ENCODE measurements at places on chromosomes 7 and 10.

- no peak for DNase-seq
Observed at GRCh38 chr7:83248000-83248399, 85.3 kb upstream of the PCLO start.

DNA sequence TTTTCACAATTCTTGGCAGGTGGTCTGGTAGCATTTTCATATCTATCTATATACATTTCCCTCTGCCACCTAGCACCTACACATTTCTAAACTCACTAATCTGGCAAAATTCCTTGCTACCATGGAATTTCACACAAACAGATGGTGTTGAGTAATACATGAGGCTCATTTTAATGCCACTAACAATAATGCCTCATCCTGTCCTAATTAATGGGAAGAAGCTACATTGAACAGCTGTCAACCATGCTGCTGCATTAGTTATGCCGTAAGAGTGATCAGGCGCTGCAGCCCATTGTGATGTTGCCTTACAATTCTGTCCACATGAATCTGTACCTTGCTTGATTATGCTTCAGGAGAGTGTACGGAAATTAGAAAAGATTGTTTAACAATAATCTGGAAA lies 23.2 kb downstream of the COL1A2 start:
- no peak for DNase-seq

DNA sequence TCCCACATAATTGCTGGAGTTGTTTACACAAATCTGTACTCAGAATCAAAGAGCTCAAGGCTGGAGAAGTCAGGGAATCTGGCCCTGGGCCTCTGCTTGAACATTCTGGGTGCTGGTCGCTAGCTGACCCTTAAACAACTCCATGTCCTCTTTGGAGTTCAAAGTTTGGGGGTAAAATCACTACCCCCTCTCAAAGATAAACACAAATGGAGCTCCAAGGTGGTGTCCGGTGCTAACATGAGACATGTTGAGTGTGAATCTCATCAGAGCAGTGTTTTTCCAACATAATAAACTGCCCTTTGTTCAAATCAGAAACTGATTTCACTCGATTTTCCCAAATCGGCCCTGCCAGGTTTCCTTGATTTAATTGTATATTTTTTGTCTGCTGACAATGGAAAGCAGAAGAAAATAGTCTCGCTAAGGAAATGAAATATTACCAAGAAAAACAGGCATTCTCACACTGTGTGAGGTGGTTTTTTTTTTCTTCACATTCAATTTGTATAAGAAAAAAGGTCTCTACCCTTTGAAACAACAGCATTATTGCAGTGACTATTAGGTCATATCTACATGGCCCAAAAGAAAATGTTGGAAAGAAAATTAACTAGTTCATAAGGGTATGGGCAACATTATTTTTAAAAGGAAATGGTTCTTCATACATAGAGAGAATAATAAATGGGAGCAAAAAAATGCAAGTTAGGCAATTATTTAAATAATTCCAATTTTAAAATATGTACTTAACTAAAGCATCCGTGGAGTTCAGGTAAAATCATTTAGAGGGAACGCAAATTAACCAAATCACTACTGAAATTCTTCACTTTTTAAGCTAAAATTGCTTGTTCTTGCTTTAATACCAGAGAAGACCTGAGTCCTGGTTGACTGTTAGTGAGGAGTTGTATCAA lies 56.1 kb upstream of the CAPZA2 start:
- DNase-seq = no peak

DNA sequence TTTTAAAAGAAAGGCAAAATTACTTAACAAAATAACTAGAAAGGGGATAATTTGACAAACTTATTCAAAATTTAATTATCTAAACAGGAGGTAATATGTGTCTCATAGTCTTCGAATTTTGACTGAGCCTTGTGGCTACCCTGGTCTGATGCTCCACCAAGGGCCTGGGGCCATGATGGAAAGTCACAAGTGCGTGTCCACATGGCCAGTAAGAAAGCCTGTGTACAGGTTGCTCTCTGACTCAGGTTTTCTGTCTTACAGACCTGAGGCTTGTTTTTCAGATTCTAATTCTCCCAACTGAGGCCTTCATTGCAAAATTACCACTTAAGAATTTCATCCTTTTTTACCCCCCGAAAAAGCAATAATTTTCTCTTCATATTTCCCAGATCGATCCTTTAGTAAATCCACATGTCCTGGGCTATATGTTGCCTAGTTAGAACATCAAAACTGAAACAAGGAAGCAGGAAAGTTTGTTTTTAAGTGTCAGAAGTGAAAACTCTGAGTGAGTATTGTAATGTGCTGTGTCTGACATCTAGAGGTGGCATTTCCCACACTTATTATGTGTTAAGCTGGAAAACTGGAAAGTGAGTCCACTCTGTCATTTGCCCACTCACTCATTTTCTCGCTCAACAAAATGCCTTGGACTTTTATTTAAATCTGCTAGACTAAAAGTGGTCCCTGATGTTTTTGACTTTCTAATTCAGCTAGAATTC lies 10.0 kb downstream of the CYP3A43 start:
- DNase-seq = no peak

GRCh38 chr7:101100858-101101847 lies 15.9 kb downstream of the TRIM56 start:
- no peak for DNase-seq

- DNase-seq = no peak
Observed at GRCh38 chr7:104482362-104483037, 154.1 kb downstream of the LHFPL3 start.

GRCh38 chr10:4470231-4470835 lies 355.7 kb upstream of the AKR1E2 start:
- no peak for DNase-seq

GRCh38 chr10:117217196-117217761 lies 20.0 kb downstream of the KCNK18 start:
- DNase-seq = no peak

DNA sequence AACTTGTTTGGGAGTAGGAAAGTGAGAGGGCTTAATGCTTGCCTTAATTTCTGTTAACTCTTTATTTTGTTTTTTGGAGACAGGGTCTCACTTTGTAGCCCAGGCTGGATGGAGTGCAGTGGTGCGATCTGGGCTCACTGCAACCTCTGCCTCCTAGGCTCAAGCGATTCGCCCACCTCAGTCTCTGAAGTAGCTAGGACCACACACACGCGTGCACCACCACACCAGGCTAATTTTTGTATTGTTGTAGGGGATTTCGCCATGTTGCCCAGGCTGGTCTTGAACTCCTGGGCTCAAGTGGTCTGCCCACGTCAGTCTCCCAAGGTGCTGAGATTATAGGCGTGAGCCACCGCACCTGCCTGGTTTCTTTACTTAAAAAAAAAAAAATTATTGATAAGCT lies 1.9 kb downstream of the PPP2R2D start:
- DNase-seq = no peak

DNA sequence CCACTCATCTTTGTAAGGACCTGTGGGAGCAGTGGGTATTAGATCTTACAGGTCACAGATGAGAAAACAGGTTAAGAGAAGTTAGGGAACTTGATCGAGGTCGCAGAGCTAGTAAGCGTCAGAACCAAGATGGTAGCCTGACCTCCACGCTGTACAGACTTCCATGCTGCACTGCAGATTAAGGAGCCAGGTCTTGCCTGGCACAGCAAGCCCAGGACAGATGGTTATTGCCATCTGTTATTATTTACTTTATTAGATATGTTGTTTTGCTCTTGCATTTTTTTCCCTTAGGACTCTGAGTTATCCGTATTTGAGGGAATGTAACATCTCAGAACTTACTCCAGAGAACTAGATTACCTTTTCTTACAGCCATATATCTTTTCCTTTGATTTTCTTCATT lies 147.2 kb downstream of the NSUN6 start:
- no peak for DNase-seq

- no peak for DNase-seq
Observed at GRCh38 chr10:11609492-11610093, 1.9 kb downstream of the USP6NL start.

DNA sequence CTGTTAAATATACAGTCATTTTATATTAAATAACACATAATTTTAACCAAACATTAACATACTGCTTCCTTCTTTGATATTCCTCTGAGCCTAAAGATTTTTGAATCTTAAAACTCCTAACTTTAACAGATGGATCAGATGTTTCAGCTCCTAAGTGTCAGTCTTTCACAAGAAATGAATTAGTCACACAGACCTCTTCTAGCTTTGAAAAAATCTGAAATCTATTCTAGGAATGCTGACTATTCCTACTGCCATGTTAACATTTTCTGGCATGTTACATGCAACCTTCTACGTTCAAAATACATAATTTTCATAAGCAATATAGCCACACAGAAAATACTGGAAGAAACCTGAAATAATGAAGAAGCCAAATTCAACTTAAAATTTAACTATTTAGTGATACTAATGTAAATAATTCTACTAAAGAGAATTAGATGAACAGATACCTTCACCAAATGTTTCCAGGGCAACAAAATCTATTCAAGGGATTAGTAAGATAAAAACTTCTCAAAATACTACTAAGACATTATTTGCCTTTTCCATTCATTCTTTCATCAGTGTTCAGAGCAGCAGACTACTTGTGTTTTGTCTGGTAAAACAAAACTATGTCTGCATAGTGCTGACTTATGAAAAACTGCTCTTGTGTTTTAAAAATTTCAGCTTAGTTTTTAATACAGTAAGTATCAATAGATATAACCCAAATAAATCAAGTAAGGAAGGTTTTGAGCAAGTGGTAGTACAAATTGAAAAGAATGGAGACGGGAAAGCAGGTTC lies 9.2 kb downstream of the JMJD1C start:
- DNase-seq = no peak

DNA sequence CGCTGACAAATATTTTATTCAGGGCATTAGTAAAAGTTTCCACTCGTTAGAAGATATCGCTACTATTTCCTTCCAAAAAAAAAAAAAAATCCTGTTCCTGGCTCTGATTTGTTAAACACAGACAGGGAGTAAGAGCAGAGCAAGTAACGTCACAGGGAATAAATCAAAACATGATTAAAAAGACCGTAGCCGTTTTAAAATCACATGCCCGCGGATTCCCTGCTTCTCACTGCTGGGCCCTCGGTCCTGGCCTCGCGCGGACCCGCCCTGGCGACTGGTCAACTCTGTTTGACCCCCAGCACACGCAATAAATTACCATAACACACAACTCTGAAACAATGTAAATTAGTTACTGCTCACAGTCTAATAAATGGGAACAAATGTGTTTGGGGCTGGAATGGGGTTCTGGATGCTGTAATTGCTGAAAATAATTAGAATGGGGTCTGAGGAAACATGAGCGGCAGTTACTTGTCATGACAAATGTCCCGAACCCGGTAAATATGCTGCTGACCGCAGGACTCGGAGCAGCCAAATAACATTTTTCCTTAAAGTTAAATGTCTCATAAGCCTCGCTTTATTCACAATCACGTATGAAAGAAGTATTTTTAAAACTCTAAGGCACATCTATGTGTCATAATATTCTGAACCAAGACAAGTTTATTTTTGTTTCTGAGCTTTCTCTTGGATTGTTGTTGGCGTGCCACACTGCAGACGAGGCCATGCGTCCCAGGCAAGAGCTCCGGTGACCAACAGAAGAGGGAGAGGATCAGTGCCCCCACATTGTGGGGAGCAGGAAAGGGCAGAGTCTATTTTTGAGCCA lies 17.9 kb downstream of the EBF3 start:
- no peak for DNase-seq

- no peak for DNase-seq
Observed at GRCh38 chr10:61404751-61405150, 48.4 kb downstream of the TMEM26 start.

- DNase-seq = no peak
Observed at GRCh38 chr7:38881015-38881414, 28.0 kb downstream of the VPS41 start.

- DNase-seq = no peak
Observed at GRCh38 chr7:48426966-48427555, 255.8 kb downstream of the ABCA13 start.

DNA sequence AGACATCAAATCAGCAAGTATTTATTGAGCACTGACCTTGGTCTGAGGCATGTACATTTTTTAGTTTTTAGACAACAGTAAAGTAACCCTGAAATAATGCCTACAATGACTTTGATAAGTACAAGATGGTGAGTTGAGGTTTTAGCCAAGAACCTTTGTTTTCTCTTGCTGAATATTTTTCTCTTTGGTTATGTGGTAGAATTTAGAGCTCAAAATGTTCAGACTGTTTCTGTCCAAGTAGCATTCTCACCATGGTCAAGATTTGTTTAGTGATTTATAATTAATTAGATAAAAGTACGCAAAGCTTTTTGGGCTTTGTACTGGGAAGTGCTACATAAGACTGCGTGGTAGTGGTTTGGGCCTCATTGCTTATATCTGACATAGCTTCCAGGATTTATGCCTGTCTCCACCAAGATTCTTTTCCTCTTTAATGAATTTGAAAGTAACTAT lies 102.4 kb downstream of the KAT6B start:
- no peak for DNase-seq

DNA sequence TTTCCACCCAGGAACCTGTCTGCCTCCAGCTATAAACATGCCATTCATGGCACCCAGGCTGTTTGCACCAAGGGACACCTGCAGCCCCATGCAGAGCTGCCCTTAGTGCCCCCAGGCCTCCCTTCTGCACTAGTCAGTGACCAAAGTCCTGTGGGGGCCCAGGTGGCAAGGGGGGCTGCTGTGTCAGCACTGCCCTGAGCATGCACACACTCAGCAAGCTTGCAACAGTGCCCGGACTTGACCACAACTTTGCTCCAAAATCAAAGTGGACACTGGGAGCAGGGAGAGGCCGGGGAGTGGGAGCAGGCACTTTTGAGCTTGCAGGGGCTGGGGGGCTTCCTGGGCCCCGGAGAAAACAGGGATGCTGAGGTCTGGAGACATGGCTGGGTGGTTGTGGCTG lies 192.9 kb upstream of the MBL2 start:
- no peak for DNase-seq

GRCh38 chr10:30736685-30737232 lies 107.2 kb upstream of the LYZL2 start:
- no peak for DNase-seq

DNA sequence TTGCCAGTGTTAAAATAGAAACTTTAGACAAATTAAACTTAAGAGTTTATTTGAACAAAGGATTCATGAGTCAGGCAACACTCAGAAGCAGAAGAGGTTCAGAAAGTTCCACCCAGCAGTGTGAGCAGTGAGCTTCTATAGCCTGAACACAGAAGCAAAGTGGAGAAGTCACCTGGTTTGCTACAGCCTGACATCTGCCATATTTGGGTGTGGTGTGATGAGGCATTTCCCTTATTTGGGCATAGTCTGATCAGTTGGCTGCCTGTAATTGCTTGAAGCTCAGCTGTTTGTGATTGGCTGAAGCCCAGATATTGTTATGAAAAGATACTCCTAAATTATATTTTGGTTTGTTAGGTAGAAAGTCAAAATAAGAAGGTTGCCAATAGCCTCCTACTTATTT lies 39.1 kb downstream of the VWC2 start:
- no peak for DNase-seq

- peak; percentile 65 for DNase-seq
Observed at GRCh38 chr10:128210215-128211063, 84.2 kb upstream of the MKI67 start.

Measured in effector memory CD4-positive, alpha-beta T cell (primary cell).